ENCODE measurements at places on chromosomes 5 and 9. TPM values are rescaled to one million over a fixed set of nuclear protein-coding genes. Genes with fewer than 3 reads are reported as not detected.

The CER1 gene
- total RNA-seq: not detected

The ABO gene
- total RNA-seq: 0.24 TPM

The SVEP1 gene
- 8.4 TPM for total RNA-seq

The IL3 gene
- total RNA-seq: not detected

DNA sequence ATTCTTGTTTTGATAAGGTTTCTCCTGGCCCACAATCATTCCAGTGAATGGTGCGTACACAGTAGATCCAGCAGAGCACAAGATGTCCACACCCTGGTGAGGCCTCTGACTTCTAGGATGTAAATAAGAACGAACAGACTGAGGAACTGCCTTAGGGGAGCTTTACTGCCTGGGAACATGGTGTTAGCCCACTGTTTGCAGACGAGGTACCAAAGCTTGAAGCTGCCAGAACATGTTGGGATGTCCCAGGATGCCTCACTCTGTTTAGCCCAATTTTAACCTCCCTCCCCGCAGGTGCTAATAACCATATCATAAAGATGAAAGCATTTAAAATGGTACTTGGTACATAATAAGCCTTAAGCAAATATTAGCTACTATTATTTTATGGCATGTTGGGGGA, 3.5 kb downstream of the LECT2 start:
- no peak for DNase-seq

- no peak for DNase-seq
These were observed 155.5 kb upstream of the NMUR2 start for GRCh38 chr5:152560512-152561137.

GRCh38 chr5:147464211-147464610, 45.7 kb downstream of the DPYSL3 start:
- DNase-seq: no peak

The PCDHB14 gene
- total RNA-seq: 0.75 TPM

DNA sequence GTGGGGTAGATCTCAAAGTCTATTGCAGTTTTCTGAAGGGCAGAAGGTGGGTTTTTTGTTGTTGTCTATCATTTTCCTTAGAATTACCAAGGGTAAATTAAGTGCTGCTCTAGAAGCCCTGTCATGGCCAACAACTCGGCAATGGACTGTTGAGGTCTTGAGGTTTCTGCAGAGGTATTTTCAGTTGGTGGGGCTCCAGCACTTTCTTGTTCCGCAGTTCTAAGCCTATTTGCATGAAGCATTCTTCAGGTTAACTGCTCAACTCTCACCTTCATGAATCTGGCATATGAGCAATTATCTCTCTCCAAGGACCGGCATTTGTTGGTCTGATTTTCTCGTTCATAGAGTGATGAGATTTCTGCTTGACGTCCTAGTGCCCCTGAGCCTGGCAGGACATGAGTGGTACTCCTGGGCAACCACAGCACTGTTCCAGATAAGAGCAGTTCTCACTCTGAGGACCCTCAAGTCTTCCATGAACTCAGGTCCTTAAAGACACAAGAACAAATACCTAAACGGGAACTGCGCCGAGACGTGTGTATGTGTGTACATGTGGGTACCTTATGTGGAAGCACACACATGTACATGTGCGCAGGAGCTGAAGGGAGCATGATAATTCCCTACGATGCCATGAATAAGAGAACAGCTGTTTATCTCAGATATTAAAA, 544.5 kb downstream of the CSNK1G3 start:
- DNase-seq: no peak

GRCh38 chr9:15150939-15151338, 156.1 kb downstream of the TTC39B start:
- DNase-seq: no peak

- peak; percentile 85 for DNase-seq
These were observed 13.8 kb downstream of the GSN start for GRCh38 chr9:121281614-121282276.

GRCh38 chr5:125026867-125027731, 280.7 kb upstream of the ZNF608 start:
- no peak for DNase-seq

- DNase-seq: no peak
These were observed 168.4 kb downstream of the RASEF start for GRCh38 chr9:82894548-82894947.

- DNase-seq: no peak
These were observed 14.5 kb downstream of the NOTCH1 start for GRCh38 chr9:136531186-136531903.

DNA sequence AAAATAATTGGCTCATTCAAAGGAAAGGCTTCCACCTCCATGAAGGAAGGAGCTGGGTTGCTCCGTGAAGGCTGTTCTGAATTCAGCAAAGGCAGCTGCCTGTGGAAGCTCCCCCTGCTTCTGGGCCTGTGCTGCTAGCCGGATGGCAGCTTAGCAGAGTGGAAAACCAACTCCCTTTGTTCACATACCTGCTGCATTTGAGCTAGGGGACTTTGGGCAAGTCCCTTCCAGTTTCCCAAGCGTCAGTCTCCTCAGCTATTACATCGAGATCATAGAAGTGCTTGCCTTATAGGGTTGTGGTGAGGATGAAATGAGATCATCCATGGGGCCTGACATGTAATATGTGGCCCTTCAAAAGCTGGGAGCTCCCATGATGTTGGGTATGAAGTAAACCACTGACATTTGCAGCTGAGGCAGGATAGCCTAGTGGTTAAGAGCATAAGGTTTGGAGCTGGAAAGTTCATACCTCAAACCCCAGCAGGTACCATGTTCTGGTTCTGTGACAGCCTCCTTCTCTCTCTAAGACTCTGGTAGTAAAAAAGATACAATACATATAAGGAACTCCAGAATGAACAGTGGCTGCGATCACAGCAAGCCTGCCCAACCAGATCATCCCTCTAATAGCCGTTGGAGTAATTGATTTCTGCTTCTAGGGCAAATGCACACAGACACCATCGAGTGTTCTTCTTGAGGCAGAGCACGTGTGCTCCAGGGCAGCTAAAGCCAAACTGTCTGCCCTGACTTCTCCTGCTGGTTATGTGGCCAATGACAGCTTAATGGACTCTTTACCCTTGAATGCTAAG, 11.0 kb upstream of the DENND1A start:
- no peak for DNase-seq

The ALDH1B1 gene
- total RNA-seq: 21.0 TPM

The INSL4 gene
- not detected for total RNA-seq

DNA sequence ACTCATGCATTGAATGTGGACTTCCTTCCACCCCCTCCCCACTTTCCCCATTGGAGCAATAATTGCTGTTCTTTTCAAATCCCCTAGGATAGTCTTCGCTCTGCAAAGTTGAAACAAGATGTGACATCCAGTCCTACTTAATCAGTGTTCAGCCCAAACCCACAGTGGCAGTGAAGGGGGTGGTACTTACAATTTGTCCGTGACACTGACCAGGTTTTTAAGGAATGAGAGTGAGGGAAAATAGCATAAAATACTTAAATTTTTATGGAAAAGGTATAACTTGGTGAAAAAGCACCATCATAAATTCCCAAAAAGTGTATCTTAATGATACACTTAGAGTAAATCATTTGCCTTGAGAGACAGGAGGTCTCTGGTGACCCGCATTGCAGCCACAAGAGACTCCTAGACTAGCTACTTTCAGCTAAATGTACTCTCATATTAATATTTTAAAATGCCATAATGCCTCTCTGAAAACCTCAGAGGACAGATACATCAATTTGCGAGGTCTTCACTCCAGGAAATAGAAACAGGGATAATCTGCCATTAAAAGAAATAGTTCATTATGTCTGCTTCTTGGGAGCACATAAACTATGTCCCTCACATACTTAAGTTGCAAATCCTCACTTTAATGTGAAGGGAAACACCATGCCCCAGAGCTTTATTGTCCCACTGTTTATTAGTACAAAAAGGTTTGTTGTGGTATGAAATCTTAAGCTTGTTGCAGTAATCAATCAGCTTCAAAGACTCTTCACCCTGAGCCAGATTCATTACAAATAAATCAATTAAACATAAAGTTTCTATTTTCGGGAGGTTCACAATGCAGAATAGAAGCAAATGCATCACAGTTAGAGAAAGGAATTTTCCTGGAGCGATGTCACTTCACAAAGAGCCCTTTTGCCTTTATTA, 343.6 kb upstream of the ISL1 start:
- no peak for DNase-seq

The PCDHB12 gene
- 0.67 TPM for total RNA-seq

DNA sequence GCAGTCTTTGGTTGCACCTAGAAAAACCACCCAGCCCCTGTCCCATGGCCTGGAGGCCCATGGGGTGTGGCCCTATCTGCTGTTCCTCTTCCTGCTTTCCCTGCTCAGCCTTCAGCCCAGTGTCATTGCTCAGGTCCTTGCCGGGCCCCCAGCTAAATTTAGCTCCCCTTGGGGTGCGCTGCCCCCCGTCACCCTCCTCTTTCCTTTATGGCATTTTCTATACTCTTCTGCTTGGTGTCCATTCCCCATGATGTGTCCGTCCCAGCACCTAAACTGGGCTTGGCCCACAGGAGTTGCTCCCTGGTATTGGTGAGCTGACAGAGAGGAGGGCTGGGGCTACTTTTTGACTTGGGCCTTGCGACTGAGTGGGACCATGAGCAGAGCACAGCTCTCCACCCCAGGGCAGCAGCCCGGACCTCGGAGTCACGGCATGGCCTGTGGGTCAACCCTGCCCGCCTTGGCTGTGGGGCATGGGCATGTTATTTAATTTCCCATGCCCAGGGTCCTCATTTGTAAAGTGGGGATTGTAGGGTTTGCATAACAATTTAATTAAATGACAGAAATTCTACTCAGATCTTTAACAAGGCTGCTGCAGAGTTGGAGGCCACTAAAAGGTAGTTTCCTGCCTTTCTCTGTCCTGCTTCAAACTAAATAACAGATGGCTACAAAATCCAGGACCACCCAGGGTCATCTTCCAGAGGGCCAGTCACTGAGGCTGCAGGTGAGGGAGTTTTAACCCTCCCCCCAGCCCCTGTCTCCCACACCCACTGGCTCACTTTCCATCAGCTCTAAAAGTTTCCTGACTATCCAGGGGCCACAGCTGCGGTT, 98.2 kb downstream of the DAP start:
- DNase-seq: no peak

DNA sequence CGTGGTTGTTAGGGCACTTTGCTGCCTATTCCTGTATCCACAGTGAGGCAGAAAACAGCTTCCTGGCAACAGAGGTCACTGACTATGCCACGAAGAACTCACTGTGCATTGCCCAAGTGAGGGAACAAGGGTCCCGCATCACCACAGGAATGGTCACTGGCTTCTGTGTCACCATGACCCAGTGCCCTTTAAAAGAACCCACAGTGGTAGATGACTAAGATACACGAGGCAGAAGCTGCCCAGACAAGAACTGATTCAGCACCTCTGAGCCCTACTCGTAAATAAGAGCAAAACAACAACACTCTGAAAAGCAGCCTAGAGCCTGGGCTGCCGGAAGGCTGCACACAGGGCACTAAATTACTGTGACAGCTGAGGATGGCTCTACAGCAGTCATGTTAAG, 236.6 kb upstream of the RASEF start:
- peak; percentile 74 for DNase-seq

GRCh38 chr5:65390208-65390607, 91.5 kb downstream of the ADAMTS6 start:
- DNase-seq: no peak

The GDF9 gene
- total RNA-seq: 0.13 TPM

The NR5A1 gene
- not detected for total RNA-seq

The KCNN2 gene
- total RNA-seq: not detected

- DNase-seq: peak; percentile 54
These were observed 11.0 kb upstream of the EXOSC2 start for GRCh38 chr9:130682421-130683121.

The PDE6A gene
- not detected for total RNA-seq

- DNase-seq: no peak
These were observed 296.0 kb upstream of the ACTBL2 start for GRCh38 chr5:57778501-57779091.

DNA sequence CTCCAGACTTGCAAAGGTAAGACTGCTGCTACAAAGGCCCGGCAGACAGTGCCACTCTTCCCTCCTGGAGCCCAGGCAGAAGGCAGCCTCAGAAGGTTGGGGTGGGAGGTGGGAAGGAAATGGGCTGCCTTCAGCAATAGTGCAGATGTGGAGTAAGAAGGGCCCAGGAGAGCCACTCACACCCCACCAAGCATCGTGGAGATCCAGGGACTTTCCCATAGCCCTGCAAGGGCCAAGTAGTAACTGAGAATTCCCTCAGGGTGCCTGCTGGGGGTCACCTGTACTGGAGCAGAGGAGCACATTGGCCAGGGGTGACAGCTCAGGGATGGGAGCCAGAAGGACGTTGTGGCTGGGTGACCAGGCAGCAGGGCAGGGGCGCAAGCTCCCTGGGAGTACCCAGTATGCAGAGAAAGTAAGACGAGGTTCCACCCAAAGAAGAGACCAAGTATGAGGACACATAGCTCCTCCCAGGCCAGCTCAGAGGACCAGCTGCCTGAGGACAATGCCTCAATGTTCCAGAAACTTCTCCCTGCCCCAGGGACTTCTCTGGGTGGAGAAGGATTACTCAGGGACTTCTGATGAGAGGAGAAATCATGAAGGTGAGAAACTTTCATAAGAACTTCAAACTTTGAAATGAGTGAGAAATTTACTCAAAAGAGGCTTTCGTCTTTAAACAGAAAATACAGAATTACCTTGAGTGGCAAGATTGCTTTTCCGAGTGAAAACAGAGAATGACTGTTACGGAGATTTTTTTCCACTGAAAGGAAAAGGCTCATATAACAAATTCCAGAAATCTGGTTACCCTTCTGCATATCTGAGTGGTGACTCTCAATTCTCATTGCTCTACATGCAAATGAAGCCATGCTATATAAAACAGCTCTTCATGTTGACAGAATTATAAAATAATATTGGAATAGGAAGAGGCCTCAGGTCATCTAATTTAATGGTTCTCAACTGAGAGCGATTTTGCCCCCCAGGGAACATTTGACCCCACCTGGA, 87.9 kb upstream of the TRIO start:
- DNase-seq: no peak

The SRP19 gene
- total RNA-seq: 63.8 TPM

DNA sequence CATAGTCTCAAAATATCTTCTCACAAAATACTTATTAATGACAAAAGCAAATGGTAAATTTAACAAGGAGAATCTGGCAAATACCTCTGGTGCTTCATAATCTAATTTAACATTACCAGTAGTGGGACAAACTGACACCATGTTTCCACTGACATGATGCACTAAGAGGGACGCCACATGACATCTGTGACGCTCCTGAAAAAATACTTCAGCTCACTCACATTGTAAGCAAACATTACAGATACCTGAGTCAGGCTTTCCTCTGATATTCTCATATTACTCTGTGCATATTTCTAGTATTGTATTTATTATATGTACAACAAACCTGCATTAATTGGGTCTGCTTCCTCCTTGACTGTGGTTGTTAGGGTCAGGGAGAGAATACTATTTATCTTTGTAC, 56.7 kb upstream of the OSMR start:
- no peak for DNase-seq

The PDCD1LG2 gene
- 1.4 TPM for total RNA-seq

DNA sequence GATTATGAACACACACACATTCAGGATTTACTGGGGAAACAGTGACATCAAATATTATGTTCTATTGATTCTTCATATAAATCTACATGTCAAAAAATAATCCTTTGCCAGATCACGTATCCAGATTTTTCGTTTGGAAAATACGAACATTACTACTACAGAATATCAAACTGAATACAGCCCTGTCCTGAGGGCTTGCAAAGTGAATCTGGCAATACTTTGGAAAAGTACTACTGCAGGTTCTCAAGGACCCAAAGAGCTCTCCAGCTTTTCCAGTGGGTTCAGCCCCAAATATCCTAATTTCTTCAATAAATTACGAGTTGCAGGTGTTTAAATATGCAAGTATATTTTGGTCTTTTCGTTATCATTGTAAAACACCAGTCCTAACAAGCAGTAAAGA, 411 bp upstream of the NDUFS4 start:
- DNase-seq: no peak

GRCh38 chr5:43209060-43209459, 17.0 kb downstream of the NIM1K start:
- DNase-seq: no peak
